ENCODE measurements at places on chromosomes 13 and 19.

DNA sequence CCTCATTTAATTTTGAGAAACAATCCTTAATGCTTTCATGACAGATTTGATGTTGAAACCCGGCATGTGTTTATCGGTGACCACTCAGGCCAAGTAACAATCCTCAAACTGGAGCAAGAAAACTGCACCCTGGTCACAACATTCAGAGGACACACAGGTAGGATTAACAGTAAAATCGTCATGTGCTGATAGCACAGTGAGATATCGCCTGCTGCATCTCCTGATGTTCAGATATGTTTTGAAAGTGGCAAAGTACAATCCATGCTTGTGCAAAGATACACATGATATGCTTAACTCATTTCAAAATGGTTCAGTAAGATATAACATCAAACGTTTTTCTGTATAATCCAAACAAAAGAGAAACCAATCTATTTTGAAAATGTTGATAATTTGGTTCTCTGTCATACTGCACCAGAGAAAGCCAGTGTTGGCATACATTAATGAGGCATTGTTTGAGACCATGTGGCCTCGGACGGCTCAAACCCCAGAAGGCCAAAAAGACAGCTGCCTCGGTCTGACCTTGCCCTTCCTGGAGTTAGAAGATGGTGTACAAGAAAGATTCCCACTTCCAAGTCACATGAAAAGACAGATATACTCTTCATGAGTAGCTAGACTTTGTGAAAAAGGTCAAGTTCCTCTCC lies 76.2 kb downstream of the DHRS12 start:
- DNase-seq, result no peak

DNA sequence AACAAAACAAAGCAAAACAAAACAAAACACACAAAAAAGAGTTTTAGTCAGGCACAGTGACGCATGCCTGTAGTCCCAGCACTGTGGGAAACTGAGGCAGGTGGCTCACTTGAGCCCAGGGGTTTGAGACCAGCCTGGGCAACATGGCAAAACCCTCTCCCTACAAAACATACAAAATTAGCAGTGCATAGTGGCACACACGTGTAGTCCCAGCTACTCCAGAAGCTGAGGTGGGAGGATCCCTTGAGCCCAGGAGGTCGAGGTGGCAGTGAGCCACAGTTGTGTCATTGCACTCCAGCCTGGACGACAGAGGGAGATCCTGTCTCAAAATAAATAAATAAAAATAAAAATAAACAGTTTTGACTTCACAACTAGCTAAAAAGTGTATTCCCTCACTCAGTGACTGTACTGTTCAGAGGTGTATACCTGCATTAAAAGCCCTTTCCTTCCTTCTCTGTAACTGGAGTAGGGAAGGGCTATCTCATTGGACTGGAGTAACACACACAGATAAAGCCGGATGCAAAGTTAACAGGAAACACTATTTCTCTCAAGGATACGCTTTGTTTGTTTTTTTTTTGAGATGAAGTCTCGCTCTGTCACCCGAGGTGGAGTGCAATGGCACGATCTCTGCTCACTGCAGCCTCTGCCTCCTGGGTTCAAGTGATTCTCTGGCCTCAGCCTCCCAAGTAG lies 3.7 kb upstream of the BAX start:
- DNase-seq, result no peak

- DNase-seq, result no peak
Measured at GRCh38 chr19:18417250-18418028, 1.8 kb upstream of the SSBP4 start.

DNA sequence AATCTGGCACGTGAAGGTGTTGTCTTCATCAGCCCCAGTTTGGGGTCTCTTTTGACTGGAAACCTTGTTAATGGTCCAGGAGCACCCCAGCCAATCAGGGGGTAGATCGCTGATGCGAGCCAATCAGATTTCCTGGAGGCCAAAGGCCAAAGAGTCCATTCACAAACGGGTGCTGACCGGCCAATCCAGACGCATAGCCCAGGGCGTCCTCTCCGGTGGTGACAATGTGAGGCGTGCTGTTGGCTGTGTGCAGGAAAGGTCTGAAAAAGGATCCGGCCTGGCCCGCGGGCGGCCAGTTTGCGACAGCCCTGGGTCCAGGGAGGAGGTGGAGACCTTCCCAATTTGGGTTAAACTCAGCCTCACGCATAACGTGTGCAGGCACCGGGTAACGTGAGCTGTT lies 3.1 kb downstream of the MAST3 start:
- no peak for DNase-seq

DNA sequence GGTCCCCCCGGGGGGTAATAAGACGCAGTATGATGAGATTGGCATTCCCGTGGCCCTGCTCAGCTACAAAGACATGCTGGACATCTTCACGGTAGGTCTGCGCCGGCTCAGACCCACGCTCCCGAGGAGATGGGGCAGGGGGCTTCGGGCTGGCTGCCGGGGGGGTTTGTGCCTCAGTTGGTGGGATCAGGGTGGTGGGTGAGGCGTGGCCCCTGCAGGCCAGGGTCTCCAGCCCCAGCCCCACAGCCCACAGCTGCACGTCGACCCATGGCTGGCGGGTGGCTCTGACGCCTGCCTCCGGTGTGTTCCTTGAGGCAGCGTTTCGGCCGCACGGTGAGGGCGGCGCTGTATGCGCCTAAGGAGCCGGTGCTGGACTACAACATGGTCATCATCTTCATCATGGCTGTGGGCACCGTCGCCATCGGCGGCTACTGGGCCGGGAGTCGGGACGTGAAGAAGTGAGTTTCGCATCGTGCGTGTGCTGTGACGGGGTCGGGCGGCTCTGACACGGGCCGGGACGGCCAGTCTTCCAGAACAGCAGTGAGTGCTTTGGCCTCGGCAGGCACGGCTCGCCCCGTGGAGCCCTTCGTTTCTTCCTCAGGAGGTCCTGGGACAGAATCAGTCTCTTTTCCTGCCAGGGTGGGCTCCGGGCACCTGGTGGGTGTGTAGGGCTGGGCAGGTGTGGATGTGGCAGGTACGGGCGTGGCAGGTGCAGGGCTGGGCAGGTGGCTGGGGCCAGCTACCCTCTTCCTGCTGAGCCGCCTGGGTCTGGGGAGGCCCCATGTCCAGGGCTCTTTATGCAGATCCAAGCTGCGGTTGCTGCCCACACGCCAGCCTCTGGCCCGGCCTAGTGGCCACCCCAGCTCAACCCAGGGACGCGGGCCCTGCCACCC lies 10.5 kb downstream of the SPPL2B start:
- DNase-seq, result no peak

Measured in renal cortical epithelial cell (primary cell).